ENCODE measurements at places on chromosomes 5 and 9.
A peak's percentile ranks its signal among the peaks of the same experiment; 100 is the strongest.

DNA sequence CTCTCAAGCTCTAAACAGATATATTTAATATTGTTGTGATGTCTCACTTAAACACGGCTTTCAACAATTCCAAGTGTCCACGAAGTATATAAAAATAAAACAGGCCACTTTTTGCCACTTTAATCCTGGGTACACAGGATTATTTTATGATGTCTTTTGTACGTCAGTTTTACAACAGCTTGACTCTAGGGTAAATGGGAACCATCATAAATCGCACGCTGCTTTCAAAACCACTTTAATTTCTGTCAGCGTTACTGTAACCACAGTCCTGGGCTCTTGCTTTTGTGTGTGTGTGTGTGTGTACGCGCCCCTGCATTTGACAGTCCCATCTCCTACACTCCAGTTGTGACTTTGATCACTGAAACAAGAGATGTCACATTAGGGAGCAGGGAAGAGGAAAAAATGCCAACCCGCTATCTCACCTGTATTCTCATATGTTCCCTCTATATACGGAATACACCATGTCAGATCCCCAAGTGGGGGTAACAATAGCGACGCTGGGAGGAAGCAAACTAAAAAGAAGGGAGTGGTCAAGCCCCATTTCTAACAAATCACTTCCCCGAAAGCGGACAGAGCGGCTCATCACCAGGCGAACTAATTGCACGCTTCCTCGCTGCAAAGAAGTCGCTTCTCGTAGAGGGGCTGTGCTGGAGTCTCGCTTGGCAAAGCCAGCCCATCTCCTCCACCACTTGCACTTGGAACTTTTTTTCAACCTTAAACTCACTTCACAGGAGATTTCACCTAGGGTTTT, 1.2 kb downstream of the BNC2 start:
- DNase-seq, result no peak

DNA sequence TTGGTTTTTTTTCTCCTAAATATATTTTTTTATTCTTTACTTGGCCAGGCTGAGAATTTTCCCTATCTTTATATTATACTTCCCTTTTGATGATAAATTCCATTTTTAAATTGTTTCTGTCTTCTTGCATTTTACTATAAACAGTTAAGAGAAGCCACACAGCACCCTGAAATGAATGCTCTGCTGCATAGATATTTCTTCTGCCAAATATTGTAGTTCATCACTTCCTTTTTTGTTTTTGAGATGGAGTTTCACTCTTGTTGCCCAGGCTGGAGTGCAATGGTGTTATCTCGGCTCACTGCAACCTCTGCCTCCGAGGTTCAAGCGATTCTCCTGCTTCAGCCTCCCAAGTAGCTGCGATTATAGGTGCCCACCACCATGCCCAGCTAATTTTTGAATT, 8.5 kb upstream of the INIP start:
- no peak for DNase-seq

DNA sequence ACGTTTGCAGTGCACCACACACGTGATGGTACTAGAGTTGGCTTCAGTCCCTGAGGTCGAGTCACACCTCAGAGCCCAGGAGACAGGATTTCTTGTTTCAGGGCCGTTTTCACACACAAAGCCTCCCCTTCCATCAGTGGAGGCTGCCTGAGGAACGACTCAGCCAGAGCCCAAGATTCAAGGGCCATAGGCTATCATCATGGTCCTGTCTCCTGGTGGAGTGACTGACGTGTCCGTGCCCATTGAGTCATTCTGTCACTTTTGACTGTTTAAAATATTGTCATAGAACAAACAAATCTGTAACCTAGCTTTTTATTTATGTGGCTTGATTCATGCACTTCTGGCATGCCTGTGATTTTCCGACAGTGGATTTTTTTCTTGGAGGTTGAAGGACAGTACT, 28.3 kb downstream of the CAMK2A start:
- no peak for DNase-seq

GRCh38 chr9:77063645-77064285, 44.3 kb downstream of the FOXB2 start:
- DNase-seq, result no peak

DNA sequence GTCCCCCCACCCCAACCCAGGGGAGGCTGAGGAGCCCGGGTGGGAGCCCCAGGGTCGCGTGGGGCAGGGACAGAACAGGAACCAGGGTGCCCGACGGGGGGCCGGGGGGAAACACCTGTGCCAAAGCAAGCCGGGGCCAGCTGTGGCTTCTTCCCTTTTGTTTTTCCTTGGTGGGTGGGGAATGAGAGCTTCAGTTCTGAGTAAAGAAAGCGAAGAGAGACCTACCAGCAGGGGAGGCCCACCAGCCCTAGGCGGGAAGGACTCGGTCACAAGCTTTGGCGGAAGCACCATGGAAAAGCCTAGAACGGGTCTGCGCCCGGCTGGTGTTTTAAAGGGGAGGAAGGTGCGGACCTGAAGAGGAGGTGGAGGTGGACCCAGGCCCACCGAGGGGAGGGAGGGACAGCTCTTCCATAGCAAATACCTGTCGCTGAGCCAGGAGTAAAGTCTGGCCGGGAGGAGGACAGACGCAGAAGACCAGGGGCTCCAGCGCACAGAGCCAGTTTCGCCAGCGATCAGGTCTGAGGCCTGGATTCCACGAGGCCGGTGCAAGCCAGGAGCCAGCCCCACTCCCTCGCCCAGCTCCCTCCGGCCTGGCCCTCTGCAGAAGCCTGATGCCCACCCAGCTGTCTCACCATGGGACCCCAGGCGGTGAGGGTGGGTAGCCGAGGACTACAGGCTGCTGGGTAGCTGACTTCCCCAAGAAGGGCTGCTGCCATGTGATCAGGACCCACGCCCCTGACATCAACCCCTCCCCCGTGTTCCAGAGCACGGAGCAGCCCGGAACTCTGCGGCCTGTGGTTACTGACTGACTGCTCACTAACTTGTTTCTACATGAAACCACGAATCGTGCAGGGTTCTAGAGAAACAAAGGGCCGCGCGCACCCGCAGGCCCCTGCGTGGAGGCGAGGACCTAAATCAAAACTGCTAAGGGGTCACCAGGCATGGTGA, 849 bp upstream of the MGAT1 start:
- DNase-seq, result peak; percentile 76

GRCh38 chr5:43312076-43312661, 1.0 kb downstream of the HMGCS1 start:
- no peak for DNase-seq

DNA sequence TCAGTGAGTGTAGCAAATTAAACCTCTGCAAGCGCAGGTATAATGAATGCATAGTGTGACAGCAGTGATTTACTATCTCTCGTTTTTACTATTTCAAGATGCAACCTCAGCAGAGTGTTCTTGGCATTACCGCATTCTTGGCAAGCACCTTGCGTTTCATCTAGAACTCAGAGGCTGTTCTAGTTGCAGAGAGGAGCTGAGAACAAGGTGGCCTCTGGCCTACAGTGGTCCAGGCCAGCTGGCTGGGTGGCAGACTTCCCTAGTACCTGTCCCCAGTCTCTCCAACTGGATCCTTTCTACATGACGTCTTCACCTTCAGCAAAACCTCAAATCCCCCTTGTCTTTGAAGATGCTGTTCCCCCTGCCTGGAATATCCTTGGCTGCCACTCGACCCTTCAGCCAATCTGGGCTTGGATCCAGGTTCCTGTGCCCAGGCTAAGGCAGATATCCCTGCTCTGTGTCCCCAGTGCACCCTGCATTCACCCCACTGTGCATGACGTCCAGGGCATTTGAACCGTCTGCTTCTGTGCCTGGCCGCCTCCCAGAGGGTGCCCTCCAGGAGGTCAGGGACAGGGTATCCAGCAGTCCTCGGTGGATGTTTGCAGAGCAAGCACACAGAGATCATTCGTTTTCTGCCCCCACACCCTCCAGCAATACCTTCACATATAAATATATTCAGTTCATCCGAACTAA, 120.4 kb upstream of the CPEB4 start:
- no peak for DNase-seq

GRCh38 chr9:123350590-123351310, 5.2 kb upstream of the CRB2 start:
- no peak for DNase-seq

DNA sequence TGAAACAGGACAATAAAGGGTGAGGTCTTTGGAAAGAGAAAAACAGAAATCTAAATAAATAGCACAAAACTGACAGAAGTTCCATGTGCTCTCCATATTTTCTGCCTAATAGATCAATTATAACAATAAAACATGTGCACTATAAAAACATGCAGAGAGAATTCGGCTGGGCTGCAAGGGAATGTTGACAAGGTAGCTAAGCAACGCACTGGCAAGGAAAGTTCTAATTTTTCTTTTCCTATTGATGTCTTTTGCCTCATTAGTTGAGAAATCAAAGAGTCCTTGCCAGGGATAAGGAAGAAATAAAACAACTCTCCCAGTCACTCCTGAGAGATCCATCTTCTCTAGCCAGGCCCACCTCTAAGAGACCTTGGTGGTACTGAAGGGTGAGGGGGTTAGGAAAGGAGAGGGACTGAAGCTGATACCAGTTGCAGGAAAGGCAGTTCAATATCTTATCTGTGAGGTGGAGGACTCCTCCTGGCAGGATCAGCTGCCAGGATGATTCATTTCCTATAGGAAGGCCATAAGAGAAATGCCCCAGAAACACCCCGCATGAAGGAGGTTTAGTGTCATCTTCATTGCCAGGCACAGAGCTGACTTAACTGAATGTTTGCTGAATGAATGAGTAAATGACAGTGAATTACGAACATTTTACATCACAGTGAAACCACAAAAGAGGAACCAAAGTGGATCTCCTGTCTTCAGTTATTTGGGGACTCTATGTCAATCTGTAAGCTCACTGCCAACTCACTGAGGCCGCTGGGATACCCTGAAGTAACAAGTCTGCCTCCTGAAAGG, 63.7 kb upstream of the IFNK start:
- DNase-seq, result no peak

GRCh38 chr5:73302797-73303147, 129.8 kb downstream of the TMEM174 start:
- no peak for DNase-seq

GRCh38 chr5:149540089-149540488, 11.2 kb downstream of the CSNK1A1 start:
- no peak for DNase-seq

- no peak for DNase-seq
Measured at GRCh38 chr5:145233461-145233860, 601.7 kb downstream of the PRELID2 start.

GRCh38 chr5:130290219-130290618, 386.0 kb downstream of the CHSY3 start:
- DNase-seq, result no peak

DNA sequence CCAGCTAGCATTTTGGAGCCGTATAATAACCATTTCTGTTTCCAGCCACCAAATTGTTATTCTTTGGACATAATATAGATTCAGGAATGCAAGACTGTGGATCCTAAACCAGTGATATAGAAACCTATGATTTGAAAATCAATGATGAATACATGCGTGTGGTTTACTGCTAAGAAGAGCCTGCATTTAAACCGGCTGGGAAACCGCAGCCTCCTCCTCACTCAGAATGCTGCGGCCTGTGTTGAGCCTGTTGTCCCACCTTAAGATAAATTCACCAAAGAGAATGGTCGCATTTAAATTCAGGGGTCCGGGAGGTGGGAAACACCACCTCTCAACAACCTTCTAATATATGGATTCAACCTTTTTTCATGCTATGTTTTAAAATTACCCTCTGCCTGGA, 148.0 kb downstream of the MEF2C start:
- no peak for DNase-seq

GRCh38 chr9:22045423-22045822, 36.3 kb upstream of the CDKN2B start:
- no peak for DNase-seq

DNA sequence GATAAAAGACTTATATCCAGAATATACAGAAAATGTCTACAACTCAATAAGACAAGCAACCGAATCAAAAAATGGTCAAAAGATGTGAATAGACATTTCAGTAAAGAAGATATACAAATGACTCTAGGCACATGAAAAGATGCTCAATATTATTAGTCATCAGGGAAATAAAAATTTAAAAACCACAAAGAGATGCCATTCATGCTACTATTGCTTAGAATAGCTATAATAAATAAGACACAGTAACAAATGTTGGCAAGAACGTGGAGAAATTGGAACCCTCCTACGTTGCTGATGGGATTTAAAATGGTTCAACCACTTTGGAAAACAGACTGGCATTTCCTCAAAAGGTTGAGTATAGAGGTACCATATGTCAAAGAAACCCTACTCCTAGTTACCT, 39.8 kb downstream of the POLK start:
- DNase-seq, result no peak

DNA sequence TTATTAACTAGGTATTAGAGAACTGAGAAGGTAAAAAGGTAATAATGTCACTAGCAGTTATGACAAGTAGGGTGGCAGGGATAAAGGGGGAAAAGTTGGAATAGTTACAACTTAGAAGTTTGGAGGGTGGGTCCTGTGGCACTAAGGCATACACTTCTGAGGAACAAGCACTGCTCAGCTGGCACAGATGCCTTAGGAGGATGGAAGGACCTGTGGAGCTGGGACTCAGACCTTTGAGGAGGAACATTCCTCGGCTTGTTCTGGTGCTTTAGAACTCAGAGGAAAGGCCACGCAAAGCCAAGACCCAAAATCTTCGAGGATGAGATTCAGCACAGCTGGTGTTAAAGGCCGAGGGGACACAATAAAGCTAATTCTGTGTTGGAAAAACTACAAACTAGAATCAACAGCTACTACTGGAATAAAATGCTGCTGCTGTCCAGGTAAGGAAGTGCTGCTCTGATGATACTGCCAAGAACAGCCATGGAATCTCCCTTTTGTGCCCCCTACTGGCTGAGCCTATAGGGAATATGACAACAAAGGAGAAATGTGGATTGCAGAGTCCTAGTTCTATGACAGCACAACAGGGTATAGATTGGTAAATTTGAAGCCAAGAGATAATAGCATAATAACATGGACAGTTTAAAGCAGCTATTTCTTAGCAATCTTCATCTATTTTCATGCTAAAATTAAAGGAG, 126.7 kb downstream of the SLC25A46 start:
- DNase-seq, result no peak

DNA sequence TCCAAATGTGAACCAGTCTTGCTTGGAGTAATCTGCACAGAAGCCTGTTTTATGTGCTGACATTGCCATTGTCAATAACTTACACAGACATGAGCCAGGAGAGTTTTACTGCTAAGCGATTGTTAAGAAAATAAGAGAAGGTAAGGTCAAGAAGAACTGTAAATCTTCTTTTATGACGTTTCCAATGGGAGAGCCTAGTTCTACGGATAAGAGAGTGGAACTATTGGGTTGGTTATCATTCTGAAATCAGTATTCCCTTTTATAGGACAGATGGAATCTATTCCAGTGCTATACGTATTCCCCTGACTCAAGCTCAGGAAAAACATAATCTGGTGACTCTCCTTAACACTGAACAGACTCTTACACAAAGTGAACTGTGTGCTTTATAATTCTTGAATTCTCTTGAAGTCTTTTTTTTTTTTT, 137.9 kb upstream of the OTULINL start:
- DNase-seq, result no peak

DNA sequence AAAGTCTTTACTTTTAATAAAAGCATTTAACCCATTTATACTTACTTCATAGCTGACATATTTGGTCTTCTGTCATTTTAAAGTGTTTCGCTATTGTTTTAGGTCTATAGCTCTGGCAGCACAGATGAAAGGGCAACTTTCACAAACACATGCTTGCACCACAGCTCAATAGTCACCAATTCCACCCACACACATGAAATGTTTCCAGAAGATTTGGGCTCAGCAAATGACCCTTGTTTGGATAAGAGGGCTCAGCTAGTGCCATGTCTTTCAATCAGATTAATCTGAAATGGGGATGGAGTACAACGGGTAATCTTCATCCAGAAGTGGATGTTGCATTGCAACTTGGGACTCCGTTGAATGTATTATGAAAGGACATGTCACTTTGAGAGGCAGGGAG, 176.0 kb downstream of the FGF18 start:
- no peak for DNase-seq

GRCh38 chr9:105757496-105758251, 63.3 kb downstream of the TMEM38B start:
- no peak for DNase-seq

Measured in activated naive CD4-positive, alpha-beta T cell treated with anti-CD3 and anti-CD28 coated beads, Interleukin-2, amount 50 U/mL, for 16 hours (primary cell).